Prostate gland (tissue), 2 donors: ENCODE measurements at places on chromosomes 5 and 9. TPM values are rescaled to one million over a fixed set of nuclear protein-coding genes. Genes with fewer than 3 reads are reported as not detected.

GRCh38 chr5:71013575-71013974 lies 11.6 kb downstream of the NAIP start:
- no peak overlapping the region for H3K4me3 ChIP-seq
- DNase-seq, result no peak
- no peaks in the 10 kb centered on the region for H3K4me1 ChIP-seq

DNA sequence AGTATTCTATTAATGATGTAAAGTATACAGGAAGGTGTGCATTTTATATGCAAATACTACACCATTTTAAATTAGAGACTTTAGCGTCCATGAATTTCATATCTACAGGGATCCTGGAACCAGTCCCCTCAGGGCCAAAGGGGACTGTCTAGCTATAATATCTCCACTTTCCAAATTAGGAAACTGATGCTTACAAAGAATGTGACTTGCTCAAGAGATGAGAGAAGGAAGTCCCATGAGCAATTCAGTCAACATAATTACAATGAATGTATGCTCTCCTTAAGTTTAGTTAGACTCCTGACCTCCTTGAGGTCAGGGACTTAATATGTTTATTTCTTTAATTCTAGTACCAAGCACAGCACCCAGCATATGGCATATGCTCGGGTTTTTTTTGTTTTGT lies 23.7 kb downstream of the NIPBL start:
- H3K27ac ChIP-seq, result no peak overlapping the region
- H3K4me1 ChIP-seq, result no peaks in the 10 kb centered on the region
- no peaks in the 10 kb centered on the region for H3K27me3 ChIP-seq
- H3K36me3 ChIP-seq, result no peaks in the 10 kb centered on the region
- no peak overlapping the region for H3K4me3 ChIP-seq

IL31RA gene
- not detected for total RNA-seq

SGCD gene
- total RNA-seq, result 3.2 TPM

DNA sequence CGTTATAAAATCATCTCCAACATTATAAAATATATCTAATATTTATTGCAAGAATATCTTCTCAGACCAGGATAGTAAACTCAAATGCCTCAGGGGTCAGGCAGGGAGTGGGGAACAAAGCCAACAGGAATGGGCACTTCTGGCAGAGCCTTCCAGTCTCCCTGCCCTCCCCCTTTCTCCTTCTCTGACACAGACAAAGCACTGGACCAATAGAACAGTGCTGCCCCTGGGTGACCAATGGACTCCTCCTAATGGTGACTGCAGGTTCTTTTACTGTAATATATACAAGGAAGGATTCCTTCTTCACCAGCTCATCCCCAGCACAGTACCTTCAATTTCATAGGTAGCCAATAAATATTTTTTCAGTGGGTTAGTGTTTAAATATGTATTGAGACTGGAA lies 31.1 kb upstream of the MAMDC2 start:
- no peaks in the 10 kb centered on the region for H3K4me1 ChIP-seq
- H3K4me3 ChIP-seq, result no peak overlapping the region
- no peak overlapping the region for H3K27ac ChIP-seq
- no peak for DNase-seq
- H3K36me3 ChIP-seq, result no peaks in the 10 kb centered on the region

GRCh38 chr9:129547063-129547462 lies 73.8 kb downstream of the C9orf50 start:
- H3K27me3 ChIP-seq, result no peaks in the 10 kb centered on the region
- H3K27ac ChIP-seq, result no peak overlapping the region
- no peaks in the 10 kb centered on the region for H3K36me3 ChIP-seq
- no peak overlapping the region for H3K4me3 ChIP-seq

DNA sequence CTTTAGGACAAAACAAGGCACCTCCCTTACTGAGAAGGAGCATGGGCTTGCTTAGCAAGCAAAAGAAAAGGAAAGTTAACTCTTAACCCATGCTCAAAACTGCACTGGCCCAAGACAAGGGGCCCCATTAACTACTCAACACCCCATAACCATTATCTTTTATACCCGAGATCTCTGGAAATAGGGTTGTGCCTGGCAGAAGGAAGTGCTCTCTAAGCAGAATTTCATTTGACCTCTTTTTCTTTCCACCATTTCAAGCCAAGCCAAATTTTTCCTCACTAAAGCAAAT lies 167.2 kb downstream of the RASEF start:
- no peak overlapping the region for H3K4me3 ChIP-seq
- no peak overlapping the region for H3K27ac ChIP-seq
- no peaks in the 10 kb centered on the region for H3K4me1 ChIP-seq

HBEGF gene
- 7.7 TPM for total RNA-seq

DNA sequence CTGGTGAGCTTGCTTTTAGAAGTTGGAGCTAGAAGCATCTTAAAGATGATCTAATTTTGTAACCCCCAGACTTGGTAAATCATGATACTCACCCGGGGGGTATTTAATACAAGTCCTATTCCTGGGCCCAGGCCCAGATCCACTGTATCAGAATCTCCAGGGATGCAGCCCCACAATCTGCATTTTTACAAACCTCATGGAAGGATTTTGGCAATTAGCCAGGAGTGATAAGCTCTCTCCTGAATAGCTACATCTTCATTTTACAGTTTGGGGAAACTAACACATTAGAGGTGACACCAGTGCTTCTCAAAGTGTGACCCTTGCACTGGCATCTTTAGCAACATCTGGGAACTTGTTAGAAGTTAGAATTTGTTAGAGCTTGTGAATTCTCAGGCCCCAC lies 31.2 kb upstream of the OTP start:
- H3K27ac ChIP-seq, result no peak overlapping the region
- H3K4me3 ChIP-seq, result no peak overlapping the region
- H3K27me3 ChIP-seq, result no peaks in the 10 kb centered on the region
